ENCODE measurements at places on chromosomes 12 and 14.

GRCh38 chr12:104974626-104975290 lies 11.4 kb upstream of the NOPCHAP1 start:
- no peak for DNase-seq

- DNase-seq = no peak
Measured at GRCh38 chr12:8709124-8709830, 11.5 kb downstream of the RIMKLB start.

- no peak for DNase-seq
Measured at GRCh38 chr14:55389330-55389729, 22.3 kb downstream of the ATG14 start.

- no peak for DNase-seq
Measured at GRCh38 chr12:49703647-49704137, 3.5 kb downstream of the FMNL3 start.

DNA sequence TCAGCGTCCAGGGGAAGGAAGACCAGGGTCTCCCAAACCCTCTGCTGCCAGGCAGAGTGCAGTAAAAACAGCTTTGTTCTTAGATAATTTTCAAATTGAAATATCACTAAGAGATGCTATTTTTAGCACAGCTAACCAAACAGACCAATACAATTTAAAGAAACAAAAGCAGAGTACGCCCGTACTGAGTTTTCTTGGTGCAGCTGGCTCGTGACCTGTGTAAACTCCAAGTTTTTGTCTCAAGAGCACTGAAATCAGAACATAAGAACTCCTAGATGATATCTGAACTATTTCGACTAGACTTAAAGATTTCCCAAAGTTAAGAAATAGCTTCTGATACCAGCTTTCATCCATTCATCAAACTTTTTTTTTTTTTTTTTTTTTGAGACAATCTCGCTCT lies 10.3 kb downstream of the ARF3 start:
- DNase-seq = no peak

- DNase-seq = no peak
Measured at GRCh38 chr14:103434868-103435442, 49.7 kb downstream of the MARK3 start.

DNA sequence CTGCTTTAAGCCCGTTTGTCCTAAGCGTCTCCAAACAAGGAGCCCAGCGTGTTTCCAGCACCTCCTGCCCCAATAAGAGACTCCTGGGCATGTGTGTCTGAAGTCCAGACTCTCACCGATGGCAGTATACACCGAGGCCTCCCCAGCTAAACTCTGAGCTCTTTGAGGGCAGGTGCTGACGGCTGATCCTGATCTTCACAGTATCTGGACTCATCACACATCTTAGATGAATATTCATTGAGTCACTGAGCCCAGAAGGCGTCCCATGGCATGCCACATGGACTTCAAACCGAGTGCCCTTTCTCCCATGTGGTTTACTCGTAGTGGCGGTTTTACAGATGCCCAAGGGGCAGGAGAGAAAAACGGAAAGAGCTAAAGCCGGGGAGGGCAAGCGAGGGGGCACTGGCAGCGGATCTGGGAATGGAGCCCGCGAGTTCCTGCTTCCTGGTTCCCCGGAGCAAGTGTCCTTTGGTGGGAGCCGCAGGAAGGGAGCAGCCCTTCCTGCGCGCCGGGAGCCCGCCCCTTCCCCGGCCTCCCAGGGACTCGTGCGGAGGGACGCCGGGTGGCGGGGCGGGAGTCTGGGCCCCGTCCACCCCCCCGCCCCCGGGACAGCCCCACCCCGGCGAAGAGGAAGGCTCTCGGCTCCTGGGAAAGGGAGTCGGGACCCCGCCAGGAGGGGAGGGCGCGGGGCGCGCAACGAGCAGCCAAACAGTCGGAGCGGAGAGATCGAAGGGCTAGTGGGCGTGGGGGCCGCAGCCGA lies 585 bp upstream of the TEAD4 start:
- DNase-seq = peak; percentile 33

GRCh38 chr14:22118899-22119477 lies 445.4 kb upstream of the OR4E1 start:
- DNase-seq = no peak

DNA sequence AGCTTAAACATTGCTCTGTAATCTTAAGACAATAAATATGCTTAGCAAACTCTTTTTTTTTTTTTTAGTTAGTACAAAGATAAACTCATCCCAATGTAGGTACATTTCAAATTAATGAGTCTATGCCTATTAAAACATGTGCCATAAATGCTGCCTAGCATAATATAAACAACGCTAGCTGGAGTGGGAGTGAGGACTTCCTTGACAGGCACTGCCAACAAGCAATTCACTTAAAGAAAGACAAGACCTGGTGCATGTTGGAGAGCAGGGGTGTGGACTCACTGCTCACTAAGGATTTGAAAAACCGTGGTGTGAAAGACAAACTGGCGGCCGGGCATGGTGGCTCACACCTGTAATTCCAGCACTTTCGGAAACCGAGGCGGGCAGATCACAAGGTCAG lies 187.2 kb upstream of the RGS6 start:
- no peak for DNase-seq

DNA sequence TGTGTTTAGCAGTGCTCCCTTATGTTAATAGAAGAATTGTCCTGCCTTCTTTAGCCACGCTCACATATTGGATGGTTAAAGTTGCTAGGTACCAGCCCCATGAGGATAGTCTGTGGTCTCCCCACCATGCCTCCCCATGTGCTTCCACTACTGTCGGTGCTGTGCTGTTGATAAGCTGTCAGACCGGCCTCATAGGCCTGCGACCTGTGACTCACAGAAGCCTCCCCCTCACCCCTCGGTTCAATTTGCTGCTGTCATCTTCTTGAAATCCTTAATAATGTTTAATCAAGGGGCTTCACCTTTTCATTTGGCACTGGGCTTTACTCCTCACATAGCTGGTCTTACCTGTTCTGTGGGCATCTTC lies 227.2 kb downstream of the NPAS3 start:
- DNase-seq = no peak

- no peak for DNase-seq
Measured at GRCh38 chr12:63875703-63876102, 31.2 kb downstream of the SRGAP1 start.

DNA sequence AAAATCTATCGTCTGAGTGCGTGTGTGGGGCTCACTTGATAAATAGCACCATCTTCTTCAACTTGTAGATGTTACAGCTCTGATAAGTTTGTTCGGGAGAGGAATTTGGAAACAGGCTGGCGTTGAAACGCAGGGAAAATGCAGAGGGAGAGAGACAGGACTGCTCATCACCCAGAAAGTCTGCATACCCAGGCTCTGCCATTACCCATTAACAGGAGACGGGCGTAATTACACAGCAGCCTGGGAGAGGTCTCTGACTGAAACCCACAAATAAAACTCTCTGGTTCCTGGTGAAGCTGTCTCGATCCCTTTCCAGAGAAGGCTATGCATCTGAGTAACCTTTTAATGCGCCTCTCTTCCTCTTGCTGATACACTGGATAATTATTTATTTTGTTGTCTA lies 547.3 kb downstream of the BCL11B start:
- no peak for DNase-seq

DNA sequence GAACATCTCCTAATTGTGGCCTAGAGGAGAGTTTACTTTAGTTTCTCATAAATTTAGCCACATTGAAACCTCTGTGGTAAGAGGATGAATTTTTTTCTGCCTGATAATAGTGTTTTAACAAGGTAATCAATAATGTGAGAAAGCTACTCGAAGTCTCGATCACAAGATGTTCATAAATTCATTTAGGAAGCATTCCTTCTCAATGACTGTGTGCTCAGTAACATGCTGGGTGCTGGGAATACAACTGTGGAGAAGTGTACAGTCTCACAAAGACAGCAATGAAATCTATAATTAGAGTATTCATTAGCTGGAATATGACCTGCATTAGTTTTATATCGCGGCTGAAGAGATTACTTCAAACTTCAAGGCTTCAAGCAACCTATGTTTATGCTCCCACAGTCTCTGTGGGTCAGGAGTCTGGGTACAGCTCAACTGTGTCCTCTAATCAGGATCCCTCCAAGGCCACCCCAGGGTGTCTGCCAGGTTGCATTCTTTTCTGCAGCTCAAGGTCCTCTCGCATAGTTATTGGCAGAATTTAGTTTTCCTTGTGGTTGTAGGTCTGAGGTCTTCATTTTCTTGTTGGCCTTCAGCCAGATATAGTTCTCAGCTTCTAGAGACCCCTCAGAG lies 167.6 kb downstream of the ANO4 start:
- no peak for DNase-seq

DNA sequence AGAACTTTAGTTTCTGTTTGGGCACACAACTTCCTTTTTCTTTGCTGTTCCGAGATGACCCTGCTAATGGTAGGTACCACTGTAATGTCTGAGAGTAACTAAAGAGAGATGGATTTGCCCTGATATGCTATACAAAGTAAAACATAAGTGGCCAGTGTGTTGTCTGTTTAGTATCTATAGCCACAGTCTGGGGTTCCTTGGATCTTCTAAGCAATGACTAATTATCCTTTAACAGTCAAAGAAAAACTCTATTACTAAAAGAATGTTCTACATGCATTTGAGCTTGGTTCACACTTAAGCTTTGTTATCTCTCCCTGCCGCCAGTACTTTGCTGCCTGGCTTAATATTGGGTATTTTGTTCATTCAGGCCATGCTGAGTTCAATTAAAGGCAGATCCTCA lies 1051.9 kb upstream of the FLRT2 start:
- no peak for DNase-seq

- DNase-seq = no peak
Measured at GRCh38 chr14:90576581-90576980, 179.8 kb downstream of the CALM1 start.

DNA sequence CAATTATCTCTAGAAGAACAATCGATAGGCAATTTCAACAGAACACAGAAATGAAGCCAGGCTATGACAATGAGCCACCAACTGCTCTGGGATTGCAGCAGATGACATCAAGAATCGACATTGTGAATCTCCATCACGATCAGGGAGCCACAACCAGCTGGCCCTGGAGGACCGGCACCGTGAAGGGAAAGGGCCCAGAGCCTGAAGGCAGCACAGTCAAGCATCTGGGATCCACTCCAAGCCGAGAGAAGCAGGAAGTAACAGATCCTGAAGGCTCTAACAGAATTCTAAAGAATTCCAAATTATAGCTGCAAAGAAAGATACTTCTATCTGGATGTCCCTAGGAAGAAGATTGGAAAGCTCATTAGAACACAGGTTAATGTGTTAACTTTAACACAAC lies 61.0 kb downstream of the LRRC74A start:
- no peak for DNase-seq

DNA sequence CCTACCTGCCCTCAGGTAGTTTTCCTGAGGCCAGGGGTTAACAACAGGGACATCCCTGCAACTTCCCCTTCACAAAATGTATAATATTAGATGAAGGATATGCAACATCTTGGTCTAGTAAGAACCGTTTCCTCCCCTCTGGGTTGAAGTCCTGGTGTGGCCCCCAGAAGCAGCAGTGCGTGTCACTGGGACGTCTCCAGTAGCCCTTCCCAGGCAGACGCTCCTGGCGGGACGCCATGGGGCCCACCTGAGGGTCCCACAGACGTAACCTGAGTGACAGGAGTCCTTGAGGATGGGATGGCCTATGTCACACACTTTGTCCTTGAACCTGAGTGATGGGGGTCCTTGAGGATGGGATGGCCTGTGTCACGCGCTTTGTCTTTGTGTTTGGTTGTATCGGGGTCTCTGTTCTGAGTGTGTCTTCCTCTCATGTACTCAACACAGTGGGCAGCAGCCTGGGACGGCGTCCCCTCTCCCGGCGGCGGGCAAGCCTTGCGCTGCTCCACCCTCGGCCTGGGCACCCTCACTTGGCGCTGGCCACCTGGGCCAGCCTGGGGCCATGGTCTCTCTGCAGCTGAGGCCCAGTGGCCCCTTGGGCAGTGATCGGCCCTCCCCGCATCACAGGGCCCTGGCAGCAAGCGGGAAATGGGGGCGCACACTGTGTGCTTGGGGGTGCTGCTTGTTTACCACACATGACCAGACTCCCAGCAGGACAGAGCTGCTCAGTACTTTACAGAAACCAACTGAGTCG lies 14.3 kb upstream of the AMN start:
- no peak for DNase-seq

DNA sequence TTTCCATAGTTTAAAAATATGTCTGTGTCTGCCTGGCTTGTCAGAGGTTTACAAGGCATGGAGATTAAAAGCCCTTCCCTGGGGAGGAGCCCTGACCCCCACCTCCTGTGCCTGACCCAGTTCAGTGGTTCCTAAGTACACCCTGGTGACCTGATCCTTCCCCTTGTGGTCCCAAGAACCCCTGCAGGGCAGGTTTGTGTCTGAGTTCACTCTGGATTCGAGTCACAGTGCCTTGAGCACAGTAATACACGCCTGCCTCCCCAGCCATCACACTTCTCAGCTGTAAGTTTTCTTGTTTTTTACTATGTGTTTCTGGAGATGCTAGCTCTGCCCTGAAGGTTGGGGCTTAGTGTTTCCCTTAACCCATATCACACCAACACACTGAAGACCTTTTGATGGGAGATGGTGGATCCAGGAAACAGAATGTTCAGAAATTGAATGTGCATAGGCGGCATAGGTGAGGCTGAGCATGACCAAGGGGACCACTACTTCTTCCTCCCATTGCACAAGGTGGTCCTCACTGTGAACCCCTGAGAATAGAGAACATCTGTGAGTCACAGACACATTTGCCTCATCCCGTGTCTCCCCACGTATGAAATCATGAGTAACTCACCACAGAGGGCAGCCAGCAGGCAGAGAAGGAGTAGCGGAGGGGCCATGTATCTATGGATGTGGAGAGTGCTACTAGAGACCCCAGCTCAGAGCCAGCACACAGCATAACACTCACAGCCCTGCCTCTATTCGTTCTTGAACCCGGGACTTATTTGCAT lies 962.9 kb downstream of the TMEM121 start:
- DNase-seq = no peak

DNA sequence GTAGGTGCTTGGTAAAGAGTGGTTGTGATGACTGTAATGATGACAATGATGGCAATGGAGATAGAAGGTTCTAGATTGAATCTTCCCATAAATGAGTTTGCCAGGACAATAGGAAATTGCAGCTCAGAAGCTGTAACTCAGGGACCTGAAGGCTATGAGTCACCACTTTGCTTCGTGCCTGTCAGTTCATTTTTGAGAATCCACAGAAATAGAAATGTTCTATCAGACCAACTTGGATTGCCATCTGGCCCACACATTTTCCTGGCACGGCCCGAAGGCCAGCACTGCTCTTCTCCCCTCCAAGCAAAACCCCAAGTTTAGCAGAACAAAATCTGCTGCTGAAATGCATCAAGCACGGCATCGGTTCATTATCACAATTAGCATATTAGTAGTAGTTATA lies 1127.0 kb downstream of the BCL11B start:
- no peak for DNase-seq

GRCh38 chr14:102071283-102071998 lies 15.4 kb downstream of the HSP90AA1 start:
- peak; percentile 19 for DNase-seq
